ENCODE measurements at places on chromosomes 1 and 21.

GRCh38 chr1:177945943-177946650 is 23.8 kb downstream of the SEC16B start:
- DNase-seq, result peak; percentile 67

DNA sequence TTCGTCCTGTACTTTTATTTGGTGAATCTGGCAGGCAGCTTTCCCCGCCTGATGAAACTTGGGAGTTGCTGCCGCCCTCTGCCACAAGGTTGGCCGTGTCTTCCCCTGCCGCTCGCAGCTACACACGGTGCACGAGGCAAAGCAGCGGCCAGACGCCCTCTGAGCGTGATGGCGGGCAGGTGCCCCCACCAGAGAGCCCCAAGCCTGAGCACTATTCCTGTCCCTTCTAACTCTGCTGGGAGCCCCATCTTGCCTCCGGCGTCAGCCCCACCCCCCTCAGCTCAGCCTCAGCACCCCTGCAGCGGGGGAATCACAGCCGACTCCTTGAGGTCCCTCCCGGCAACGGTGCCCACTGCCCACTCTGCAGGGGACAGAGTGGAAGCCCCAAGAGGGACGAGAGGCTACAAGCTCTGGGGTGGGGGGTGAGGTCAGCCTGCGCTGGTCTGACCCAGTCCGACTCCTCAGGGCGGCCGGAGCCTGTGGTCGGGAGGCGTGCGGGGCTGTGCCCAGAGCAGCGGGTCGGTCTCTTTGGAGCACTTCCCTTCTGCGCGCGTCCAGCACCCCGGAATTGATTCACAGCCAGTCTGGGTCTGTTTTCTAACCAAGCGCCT is 41.3 kb downstream of the RIPK4 start:
- peak; percentile 42 for DNase-seq

GRCh38 chr1:188089461-188089860 is 1260.7 kb downstream of the PLA2G4A start:
- DNase-seq, result no peak

DNA sequence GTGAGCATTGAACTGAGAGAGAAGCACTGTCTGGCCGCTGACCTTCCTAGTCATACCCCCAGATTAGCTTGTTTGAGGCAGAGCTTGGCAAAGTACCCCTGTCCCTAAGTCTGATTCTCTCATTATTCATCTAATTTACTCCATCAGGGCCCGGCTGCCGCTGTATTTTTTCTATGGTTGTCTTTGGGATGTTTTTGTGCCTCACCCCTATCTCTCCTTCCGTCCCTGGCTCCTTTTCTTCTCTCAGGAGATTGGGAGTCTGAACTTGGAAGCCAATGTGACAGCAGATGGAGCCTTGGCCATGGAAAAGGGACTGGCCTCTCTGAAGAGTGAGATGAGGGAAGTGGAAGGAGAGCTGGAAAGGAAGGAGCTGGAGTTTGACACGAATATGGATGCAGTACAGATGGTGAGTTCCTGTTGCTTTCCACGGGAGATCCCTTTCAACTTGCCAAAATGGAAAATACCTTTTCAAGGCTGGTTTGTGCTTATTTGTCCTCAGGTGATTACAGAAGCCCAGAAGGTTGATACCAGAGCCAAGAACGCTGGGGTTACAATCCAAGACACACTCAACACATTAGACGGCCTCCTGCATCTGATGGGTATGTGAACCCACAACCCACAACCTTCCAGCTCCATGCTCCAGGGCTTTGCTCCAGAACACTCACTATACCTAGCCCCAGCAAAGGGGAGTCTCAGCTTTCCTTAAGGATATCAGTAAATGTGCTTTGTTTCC is 53.9 kb downstream of the LAMC2 start:
- DNase-seq, result no peak

- no peak for DNase-seq
These were observed 37.9 kb upstream of the CCDC27 start for GRCh38 chr1:3714284-3714741.

DNA sequence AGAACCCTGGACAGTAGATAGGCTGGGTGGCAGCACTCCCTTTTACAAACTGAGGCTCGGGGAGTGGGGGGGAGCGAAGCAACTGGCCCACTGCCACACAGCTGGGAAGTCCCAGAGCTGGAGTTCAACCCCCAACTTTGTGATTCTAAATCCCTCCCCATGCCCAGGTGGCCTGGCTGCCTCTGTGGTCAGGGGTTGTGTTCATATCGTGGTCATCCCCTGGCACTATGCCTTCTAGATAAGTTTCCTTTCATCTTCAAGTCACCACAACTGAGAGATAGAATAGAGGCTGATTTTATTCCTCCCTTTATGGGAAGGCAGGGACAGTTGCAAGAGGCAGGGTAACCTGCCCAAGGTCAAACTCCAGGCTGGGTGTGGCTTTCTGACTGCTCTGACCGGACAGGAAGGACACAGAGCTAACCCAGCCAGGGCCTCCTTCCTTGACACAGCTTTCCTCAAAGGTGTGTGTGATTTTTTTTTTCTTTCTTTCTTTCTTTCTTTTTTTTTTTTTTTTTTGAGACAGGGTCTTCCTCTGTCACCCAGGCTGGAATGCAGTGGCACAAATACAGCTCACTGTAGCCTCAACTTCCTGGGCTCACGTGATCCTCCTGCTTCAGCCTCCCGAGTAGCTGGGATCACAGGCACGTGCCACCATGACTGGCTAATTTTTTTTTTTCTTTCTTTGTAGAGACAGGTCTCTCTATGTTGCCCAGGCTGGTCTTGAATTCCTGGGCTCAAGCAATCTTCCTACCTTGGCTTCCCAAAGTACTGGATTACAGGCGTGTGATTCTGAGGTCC is 18.4 kb upstream of the TNFRSF1B start:
- DNase-seq, result no peak

DNA sequence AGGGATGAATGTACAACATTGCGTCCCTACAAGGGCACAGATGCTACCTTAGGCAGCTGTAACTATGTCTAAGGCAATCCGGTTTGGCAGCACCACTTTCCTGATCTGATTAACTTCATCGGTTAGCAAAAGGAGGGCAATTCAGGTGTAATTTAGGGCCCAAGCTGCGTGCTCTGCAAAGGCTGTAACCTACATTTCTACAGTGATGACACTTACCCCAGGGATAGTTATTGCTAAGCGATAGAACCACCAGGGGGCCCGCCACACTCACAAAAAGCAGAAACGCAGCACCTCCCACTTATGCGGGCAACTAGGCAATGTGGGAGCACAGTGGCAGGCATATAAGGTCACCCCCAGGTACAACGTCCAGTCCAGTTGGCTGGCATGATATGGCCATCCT is 113.5 kb downstream of the GDAP2 start:
- DNase-seq, result no peak

GRCh38 chr1:107251839-107252238 is 111.0 kb downstream of the NTNG1 start:
- no peak for DNase-seq

GRCh38 chr21:25343774-25344545 is 263.3 kb downstream of the MRPL39 start:
- no peak for DNase-seq

GRCh38 chr1:91761295-91761721 is 124.6 kb downstream of the TGFBR3 start:
- no peak for DNase-seq

GRCh38 chr21:36069713-36070583 is at the start of gene CBR1:
Gene CBR1 (plus strand): TSS chr21:36070024. CDS start chr21:36070116, 92 bp downstream.
- DNase-seq, result peak; percentile 97

DNA sequence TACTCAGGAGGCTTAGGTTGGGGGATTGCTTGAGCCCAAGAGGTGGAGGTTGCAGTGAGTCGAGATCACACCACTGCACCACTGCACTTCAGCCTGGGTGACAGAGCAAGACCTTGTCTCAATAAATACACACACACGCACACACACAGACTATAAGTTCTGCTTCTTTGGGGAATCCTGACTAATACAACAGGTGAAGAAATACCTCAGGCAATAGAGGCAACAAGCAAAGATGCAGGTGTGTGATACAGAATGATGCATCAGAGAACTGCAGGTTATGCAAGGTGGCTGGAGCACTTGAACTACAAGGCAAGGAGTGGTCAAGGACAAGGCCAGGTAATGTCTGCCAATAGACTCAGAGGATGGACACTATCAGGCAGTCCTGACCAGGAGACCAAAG is 117.6 kb upstream of the ZNF678 start:
- no peak for DNase-seq

DNA sequence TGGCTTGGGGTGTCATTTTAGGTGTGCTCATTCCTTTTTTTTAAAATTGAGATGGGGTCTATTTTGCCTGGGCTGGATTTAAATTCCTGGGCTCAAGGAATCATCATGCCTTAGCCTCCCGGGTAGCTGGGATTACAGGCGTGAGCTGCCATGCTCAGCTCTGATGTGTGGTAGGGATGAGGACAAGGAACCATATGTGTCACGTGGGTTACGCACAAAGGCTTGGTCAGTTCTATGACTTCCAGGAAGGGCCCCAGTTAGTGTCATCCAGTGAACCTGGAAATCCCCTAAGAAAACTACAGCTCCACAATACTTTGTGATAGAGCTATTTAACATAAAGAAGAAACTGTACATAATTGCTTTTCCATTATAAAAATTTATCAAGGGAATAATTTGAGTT is 6.7 kb upstream of the METTL25B start:
- DNase-seq, result no peak

DNA sequence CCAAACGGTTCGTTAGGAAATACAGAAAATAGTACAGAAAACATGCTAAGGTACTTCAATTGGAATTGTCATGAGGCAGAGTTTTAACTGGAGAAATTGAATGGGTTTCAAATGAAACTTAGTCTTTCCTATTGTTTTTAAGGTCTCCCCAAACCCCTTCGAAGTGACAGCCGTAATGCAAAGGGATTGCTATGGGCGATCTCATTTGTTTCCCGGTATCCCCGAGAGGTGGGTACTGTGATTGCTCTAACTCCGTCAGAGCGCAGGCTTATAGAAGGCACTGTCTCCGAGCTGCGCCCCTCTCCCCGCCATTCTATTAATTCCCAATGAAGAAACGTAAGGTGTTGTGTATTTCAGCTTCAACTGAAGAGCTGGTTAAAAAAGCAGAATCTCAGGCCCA is 22.0 kb upstream of the RNF187 start:
- DNase-seq, result no peak
